ENCODE measurements at places on chromosomes 16 and 17.

- no peak for DNase-seq
These were observed 59.8 kb downstream of the ANKFN1 start for GRCh38 chr17:56213031-56213430.

GRCh38 chr17:44309472-44309871, 1.1 kb downstream of the RUNDC3A start:
- no peak for DNase-seq

- no peak for DNase-seq
These were observed 626 bp downstream of the TUBB3 start for GRCh38 chr16:89923640-89924296.

DNA sequence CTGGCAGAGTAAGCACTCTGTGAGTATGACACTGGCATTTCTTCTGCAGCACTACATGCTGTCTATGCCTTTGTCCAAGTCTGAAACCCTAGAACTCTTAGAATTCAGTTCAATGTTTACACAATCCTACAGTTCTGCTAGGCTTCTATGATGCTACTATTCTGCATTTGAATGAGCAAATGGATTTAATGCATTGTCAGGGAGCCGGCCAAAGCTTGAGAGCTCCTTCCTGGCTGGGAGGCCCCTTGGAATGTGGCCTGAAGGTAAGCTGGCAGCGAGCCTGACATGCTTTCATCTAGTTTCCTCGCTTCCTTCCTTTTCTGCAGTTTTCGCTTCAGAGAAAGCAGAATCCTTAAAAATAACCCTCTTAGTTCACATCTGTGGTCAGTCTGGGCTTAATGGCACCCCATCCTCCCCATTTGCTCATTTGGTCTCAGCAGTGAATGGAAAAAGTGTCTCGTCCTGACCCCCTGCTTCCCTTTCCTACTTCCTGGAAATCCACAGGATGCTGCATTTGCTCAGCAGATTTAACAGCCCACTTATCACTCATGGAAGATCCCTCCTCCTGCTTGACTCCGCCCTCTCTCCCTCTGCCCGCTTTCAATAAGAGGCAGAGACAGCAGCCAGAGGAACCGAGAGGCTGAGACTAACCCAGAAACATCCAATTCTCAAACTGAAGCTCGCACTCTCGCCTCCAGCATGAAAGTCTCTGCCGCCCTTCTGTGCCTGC, at the start of gene CCL2:
CCL2 (plus strand) TSS at position 635 of the 730 bp plus-strand sequence; CDS start at position 700, 65 bp downstream.
- no peak for DNase-seq

DNA sequence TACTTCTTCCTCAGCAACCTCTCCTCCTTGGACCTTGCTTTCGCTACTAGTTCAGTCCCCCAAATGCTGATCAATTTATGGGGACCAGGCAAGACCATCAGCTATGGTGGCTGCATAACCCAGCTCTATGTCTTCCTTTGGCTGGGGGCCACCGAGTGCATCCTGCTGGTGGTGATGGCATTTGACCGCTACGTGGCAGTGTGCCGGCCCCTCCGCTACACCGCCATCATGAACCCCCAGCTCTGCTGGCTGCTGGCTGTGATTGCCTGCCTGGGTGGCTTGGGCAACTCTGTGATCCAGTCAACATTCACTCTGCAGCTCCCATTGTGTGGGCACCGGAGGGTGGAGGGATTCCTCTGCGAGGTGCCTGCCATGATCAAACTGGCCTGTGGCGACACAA, 429 bp downstream of the OR2C1 start:
- DNase-seq: no peak

DNA sequence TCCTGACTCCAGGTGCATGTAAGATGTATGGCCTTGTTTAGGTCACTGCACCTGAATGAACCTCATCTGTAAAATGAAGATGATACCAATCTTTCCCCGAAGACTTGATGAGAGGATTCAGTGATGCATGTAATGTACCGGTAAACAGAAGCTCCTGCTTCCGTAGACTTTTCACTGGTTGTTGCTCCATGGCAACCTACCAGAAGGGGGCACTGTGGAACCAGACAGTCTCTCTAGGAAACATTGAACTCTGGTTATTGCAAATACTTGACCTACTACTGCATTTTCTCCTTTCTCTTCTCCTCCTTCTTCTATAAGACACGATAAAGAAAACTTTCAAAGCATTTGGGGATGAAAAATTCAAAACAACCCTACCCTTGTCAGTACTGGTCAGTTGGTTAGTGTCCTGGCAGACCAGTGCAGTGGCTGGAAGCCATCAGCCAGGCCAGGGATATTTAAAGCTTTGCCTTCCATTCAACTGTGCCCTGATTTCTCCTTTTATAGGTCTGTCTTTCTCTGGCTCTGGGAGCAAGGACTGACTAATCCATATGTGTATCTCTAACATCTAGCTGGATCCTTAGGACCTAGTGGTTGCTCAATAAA, 667.4 kb upstream of the SALL1 start:
- DNase-seq: no peak

DNA sequence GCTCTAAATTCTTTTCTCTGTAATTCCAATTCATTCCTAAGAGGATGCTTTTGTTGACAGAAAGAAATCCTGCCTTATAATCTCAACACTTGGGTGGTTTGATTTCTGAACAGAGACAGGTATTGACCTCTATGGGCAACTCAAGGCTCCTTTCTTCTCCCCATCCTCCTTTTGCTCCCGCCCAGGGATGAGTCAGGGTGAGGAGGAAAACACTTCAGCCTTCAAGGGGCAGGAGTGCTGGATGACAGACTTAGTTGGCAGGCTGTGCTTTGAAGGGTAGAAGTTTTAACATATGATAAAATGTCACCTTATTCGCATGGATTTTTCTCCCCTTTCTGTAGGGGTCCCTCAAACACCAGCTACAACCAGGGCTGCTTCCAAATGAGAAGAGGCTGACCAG, 16.7 kb upstream of the TOM1L1 start:
- no peak for DNase-seq

DNA sequence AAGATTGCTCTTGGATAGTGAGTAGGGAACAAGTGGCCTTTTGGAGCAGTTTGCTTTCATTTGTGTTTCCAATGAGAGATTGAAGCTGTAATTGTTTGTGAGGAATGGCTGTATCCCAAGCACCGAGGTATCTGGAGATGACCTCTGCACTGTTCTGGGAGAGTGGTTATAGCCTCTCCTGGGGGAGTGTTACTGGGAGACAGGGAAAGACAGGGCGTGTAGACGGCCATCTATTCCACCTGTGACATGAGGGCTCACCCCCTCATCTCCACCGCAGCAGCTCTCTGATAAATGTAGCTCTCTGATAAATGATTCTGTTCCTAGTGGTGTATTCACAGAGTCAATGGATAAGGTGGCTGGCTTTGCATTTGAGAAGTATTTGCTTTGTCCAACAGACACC, 393.6 kb downstream of the MAF start:
- DNase-seq: no peak

- peak; percentile 29 for DNase-seq
These were observed 1.9 kb upstream of the CPD start for GRCh38 chr17:30376621-30377452.

DNA sequence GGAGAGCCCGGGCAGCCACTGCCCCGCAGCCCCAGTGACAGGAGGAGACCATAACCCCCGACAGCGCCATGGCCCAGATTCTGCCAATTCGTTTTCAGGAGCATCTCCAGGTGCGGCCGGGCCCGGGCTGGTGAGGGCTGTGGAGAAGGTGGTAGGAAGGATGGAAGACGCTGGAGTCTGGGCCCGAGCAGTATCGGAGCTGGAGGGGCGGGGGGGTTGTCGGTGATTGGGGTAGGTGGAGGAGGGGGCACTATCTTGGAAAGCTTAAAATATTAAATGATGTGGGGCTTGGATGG, 317 bp downstream of the CLTC start:
- no peak for DNase-seq

GRCh38 chr16:51445250-51445649, 294.2 kb upstream of the SALL1 start:
- DNase-seq: no peak

- DNase-seq: no peak
These were observed 17.2 kb upstream of the FOXF1 start for GRCh38 chr16:86492961-86493629.

- no peak for DNase-seq
These were observed 369.5 kb downstream of the SEC14L1 start for GRCh38 chr17:77510133-77510796.
